ENCODE measurements at places on chromosomes 5 and 9.
A peak's percentile ranks its signal among the peaks of the same experiment; 100 is the strongest.

GRCh38 chr5:125348936-125349831 lies 602.7 kb upstream of the ZNF608 start:
- no peak for DNase-seq

DNA sequence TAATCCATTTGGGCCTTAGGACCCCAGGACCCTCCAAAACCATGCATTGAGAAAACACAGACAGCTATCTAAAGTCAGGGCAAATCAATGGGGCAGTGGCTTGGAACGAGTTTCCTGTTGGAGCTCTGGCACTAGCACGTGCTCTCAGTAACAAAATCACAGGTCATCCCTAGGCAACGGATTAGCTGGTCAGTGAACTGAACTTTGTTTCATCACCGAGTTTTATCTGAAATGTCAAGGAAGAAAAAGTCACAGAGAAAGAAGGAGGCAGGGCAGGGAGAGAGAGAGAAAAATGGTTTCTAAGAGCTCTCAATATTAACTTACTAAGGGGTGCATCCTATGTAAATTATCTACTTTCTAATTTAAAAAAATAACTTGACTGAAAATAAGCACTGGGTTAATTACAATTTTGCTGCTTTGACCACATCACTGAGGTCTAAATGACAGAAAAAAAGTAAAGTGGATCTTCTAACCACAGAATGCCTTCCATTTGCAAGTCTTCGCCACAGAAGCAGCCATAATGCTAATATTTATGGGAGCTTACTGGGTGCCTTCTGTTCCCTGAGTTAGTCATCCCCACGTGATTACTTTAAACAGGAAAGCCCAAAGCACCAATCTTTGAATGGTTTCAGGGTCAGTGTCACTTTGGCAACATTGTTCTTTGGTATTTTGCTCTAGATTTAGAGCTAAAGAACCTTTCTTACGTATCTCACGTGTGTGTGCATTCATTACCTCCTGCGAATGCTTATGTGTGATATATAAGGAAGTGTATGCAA lies 503.9 kb downstream of the RASEF start:
- DNase-seq, result no peak

- DNase-seq, result no peak
These were observed 150.2 kb upstream of the TRPM3 start for GRCh38 chr9:71271602-71272001.

GRCh38 chr9:6354072-6354686 lies 26.0 kb downstream of the TPD52L3 start:
- DNase-seq, result peak; percentile 73
